ENCODE measurements at places on chromosomes 16 and 17.

- DNase-seq: no peak
Measured at GRCh38 chr17:20979792-20980083, 63.1 kb downstream of the USP22 start.

- DNase-seq: no peak
Measured at GRCh38 chr17:16974569-16975276, 2.8 kb upstream of the TNFRSF13B start.

DNA sequence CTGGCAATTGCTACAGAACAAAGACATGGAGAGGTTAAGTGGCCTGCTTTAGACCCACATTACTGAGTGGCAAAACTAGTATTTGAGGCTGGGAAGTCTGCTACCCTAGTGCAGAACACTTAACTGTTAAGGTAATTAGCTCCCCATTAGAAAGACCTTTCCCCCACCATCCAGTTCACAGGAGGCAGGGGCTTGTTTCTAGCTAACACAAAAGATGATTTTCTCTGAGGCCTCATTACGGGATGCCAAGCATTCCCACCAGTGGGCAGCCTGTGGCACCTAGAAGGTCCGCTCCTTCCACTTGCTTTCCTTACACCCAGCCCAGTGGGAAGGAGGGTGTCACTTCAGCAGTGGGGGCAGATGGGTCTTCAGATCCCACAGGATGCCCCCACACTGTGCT, 99.1 kb downstream of the RBFOX1 start:
- no peak for DNase-seq

- DNase-seq: no peak
Measured at GRCh38 chr16:6558126-6558525, 774.5 kb upstream of the RBFOX1 start.

DNA sequence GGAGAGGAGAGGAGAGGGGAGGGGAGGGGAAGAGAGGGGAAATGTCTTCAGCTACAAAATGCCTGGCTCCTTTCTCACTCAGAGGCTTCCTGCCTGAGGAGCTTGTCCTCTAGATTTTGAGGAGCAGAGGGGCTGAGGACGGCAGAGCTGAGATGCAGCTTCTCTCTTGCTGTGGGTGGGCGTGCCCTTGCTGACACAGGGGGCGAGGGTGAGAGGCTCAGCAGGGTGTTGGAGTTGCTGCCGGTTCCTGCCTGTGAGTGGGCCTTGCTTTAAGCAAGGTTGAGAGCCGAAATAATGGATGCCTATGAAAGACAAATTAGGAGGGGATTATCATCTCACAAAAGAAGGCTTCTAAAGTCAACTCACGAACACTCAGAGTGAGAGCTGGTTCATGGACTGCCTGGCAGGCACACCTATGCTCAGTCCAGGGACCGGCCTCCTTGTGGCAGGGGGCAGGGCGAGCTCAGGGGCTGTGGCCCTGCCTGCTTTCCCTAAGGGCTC, 215.6 kb downstream of the MSI2 start:
- DNase-seq: no peak

DNA sequence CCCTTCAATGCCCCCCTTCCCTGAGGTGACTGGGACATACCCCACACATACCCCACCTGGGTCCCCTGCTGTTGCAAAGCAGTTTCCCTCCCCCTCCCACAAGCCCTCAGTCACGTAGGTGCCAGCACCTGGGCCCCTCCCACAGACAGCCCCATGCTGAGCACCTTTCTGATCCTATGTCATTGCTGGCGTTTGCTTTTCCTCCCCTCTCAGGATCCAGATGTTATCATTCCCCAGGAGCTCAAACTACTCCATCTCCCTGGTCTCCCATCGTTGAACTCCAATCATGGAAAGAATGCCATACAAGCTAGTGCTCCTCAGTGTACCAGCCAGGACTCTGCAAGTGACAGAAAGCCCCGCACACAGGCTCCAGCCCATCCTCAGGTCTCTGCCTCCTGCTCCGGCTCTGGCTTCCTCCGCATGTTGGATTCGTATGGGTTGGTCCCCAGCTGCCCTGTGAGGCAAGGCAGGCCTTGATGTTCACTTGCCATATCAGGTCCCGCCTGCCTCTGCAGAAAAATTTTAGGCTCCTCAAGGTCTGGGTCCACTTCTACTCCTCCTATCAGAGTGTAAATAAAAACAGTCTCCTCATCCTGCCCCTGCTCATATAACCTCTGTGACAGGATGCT, 31.4 kb upstream of the MED9 start:
- DNase-seq: no peak

- no peak for DNase-seq
Measured at GRCh38 chr17:41639492-41640473, 15.4 kb upstream of the KRT17 start.

DNA sequence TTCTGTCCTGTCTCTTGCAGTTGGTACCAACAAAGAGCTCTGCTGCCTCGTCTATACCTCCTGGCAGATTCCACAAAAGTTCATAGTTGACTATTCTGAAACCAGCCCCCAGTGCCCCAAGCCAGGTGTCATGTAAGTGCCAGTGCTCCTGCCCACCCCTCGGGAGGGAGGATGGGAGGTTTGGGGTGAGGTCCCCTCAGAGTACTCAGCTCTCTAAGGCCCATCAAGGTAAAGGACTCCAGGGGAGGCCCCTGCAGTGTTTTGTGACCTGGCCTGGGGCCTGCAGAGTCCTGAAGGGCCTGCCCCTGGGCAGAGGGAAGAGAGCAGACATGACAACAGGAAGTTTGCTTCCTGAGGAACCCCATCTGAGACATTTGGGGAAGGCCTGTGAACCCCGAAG, 6.4 kb downstream of the CCL18 start:
- no peak for DNase-seq

GRCh38 chr16:30895627-30896260, 670 bp upstream of the CTF1 start:
- DNase-seq: no peak

- no peak for DNase-seq
Measured at GRCh38 chr17:15883617-15884111, 61.3 kb upstream of the ADORA2B start.

DNA sequence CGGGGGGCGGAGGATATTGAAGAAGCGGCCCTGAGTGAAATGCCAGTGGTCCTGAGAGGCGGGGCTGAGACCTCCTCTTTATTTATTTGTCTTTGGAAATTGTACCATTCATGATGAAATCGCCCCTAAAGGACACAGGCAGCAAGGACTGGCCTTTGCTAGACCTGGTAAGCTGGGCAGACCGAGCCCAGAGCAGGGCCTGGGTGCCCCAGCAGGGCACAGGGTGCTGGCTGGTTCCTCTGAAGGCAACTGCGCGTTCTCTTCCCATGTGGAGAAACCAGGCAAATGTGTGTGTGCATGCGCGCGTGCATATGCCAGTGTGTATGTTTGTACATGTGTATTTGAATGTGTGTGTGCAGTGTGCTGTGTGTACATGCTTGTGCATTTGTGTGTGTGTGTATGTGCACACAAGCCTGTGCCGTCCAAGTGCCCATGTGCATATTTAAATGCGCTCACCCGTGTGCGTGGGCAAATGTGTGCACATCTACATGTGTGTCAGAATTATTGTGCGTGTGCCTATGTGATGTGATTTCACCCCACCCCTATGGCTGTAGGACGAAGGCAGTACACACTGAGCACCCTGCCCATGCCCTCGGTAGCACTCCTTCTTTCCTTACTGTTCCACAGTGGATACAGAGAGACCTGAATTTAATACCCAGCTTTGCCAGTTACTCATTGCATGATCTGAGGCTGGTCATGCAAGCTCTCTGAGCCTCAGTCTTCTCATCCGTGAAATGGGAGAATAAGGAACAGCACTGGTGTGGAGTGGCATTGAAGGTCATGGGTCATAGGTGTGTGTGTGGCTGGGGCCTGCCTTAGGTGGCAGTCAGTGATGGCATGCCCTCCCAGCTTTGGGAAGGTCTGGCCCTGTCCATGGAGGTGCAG, 105.2 kb downstream of the CMIP start:
- DNase-seq: no peak

DNA sequence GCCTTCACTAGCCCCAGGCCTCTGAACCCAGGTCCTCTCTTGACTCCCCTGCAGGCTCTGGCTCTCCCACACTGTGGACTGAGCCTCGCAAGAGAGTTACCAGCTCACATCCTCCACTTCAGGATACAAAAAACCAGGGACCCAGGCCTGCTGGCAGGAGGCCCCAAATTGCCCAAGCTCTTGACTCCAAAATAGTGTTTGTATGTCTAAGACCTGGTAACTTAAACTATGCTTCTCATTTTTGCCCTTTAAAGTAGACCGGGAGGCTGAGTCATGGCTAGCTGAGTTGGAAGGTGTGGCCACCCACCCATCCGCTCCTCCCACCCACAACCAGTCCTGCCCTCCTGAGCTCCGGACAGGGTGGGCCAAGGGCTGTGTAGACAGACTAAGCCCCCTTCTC, 250.0 kb downstream of the SOX9 start:
- DNase-seq: no peak

DNA sequence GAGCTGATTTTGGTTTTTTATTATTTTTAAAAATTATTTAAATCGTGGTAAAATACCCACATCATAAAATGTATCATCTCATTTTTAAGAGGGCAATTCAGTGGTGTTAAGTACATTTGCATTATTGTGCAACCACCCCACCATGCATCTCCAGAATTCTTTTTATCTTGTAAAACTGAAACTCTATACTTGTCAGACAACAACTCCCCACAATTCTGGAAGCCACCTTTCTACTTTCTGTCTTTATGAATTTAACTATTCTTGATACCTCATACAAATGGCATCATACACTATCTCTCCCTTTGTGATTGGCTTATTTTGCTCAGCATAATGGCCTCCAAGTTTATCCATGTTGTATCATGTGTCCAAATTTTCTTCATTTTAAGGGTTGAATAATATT, 97.9 kb downstream of the HS3ST3B1 start:
- DNase-seq: no peak

- no peak for DNase-seq
Measured at GRCh38 chr16:49248227-49248626, 33.4 kb downstream of the CBLN1 start.

DNA sequence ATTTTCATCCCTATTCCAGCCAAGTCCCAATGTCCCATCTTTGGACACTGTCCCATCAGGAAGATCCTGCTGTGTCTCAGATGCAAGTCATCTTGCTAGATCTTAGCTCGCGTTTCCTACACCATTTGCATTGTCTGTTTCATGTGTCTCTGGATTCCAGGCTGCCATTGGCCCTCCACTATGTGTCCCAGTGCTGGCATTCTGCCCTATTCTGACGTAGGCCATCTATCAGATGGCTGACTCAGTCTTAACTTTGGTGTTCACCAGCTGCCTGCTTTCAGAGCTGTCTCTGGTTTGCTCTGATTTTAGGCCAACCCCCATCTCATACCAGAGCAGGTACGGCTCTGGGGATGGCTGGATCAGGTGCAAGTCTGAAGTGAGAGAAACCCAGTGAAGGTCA, 300.9 kb upstream of the ASIC2 start:
- DNase-seq: no peak

GRCh38 chr16:20114356-20114755, 40.7 kb upstream of the GPR139 start:
- no peak for DNase-seq

DNA sequence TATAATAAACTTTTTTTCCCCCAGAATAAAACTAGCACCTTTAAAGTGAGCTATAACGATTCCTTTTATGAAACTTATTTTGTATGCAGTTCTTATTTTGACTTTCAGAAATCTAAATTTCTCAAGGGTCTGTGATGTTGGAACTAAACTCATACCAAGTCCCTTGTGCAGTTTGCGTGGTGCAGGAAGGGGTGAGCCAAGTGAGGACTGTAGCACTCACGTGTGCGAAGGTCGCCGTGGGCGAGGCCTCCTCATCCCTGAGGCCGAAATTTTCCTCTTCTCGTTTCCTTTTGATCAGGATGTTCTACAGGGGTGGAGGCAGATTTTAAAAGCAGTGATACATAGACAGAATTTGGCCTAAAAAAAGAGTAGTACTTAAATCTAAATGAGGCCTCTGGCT, 73.7 kb downstream of the RPTOR start:
- no peak for DNase-seq

- DNase-seq: no peak
Measured at GRCh38 chr16:67183-67791, 5.1 kb downstream of the RHBDF1 start.

GRCh38 chr16:49464877-49465504, 91.4 kb downstream of the C16orf78 start:
- no peak for DNase-seq

DNA sequence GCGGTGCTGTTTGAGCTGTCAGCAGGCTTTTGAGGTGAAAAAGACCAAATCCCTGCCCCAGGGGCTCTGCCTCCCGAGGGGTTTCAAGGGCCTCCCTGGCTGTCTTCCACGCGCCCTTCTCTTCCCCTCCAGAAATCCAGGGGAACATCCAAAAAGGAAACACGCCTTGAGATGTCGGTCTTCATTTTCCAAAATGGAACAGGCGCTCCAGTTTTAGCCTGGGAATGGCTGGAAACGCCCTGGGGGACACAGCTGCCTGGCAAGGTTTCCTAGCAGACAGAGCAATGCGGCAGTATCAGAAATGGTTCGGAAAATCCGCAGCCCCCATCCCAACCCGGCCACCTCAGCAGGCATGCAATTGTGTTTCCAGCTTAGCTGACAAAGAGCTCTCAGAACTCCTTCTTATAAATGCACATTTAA, 16.6 kb upstream of the LITAF start:
- DNase-seq: no peak

DNA sequence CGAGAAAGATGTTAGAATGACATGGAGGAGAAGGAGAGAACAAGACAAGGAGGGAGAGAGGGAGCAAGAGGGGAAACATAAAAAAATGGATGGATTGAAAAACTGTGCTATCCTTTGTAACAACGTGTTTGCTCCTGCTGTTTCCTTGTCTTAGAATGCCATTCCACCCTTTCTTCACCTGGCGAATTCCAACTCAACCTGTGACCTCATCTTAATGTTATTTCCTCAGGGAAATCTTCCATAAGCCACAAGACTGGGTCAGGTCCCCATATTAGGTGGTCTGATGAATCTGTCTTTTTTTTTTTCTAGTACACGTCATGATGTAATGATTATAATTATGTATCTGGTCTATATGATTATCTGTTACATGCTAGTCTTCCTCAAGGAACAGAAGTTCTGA, 195.0 kb upstream of the MAF start:
- no peak for DNase-seq

DNA sequence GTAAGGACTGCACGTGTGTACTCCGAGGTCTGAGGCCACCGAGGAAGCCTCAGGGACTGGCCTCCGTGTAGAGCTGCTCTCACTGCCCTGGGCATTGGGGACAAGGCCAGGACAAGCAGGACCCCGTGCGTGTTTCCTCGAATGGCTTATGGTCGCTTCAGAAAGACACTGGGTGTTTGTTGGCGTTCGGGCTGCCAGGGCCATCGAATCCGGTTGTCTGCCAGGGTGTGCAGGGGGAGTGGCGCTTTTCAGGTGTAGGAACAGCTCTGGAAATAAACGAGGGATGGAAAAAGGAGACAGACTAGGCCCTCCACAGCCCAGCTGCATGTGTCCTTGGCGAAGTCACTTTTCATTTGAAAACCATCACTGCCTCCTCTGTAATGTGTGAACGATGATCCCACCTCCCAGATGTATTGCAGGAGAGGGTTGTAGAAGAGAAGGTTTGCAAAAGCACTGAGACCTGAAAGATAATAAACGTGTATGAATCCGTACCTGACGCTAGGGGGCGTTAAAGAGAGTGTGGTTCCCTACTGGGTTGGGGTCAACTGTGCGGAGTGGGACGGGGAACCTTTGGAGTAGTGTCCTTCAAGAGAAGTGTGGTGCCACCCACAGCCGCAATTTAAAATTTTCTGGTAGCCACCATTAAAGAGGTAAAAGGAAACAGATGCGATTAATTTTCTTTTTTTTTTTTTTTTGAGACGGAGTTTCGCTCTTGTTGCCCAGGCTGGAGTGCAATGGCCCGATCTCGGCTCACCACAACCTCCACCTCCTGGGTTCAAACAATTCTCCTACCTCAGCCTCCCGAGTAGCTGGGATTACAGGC, 2.1 kb upstream of the ZSCAN10 start:
- DNase-seq: no peak

Data from vagina (tissue), 2 donors.